Non-pigmented ciliary epithelial cell (primary cell): ENCODE measurements at places on chromosomes 2 and 18.

GRCh38 chr2:105337122-105338019, at the start of gene C2orf49:
Gene C2orf49, plus strand, starts transcription at chr2:105337540. Its CDS starts 48 bp downstream, at chr2:105337588.
- no peak for DNase-seq

DNA sequence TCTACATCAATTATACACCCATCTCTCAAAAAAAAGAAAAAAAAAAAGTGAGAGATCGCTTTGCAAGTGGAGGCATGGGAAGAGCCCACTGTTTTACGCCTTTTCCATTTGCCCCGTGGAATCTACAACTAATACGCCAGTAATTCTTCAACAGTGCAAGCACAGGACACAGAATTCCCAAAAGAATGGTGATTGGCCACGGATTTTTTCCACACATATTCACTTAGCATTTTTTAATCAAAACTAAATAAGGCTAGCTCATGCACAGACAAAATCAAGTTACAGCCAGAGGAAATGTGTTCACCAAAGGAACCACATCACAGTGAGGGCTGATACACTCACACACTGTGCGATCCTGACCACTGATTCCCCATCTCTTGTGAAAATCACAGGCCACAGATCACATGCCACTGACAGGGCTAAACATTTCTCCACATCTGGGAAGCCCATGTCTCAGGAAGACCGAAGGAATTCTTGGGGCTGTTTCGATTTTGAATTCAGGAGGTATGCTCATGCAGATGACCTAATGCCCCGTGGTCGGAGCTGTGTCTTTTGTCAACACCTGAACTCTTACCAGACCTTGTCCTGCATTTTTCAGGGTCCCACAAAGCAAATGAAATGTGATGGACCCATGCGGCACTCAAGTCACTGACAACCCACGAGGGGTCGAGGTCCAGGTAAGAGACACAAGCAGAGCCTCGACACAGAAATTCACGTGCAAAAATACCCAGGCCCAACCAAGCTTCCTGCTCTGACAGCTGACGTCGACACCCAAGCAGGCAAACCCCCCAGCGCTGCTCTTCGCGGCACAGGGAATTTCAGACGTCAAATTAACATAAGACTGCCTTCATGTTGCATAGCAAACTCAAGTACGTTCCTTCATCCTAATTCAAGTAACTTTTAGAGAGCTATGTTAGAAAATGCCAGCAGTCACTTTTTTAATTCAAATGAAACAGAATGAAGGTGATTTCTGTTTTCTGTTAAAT, 69.6 kb downstream of the ZNF516 start:
- DNase-seq, result no peak

DNA sequence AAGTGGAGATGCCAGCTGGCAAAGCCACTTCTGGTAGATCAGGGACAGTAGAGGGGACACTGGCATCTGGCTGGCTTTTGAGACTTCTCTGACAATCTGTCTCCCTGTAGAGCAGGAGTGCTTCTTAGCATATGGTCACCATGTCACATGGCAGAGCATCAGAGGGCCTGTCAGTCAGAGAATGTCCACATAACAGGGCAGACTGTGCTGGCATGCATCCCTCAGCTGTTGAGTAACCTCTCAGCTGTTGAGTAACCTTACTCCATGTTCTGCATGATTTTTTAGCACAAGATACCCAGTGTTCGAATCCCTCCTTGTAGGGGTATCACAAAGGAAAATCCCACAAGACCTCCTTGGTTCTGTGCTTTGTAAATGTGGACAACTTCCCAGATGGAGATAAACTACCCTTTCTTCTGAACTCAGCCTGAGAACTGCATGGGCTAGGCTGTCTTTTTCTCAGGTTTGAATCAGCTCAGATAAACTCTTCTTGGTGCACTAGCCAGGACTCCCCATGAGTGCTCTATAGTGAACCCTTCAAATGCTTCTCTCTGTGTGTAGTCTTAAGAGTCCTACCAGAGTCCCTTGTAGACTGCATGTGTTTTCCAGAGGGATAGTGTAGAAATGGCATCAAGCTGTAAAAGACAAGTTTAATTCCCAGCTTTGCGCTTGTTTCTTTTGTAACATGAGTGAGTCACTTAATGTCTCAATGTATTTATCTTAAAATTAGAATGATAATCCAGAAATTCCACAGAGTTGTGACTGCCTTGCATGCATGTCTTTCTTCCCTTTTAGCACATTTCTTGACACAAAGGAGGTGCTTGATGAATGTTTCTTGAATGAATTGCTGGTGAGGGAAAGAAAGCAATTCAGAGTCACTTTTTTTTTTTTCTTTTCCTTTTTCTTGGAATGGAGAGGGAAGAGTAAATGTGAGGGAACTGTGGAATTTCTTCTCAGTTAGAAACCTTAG, 442.3 kb upstream of the HNMT start:
- DNase-seq, result no peak

- no peak for DNase-seq
These were observed 78.9 kb upstream of the NT5C1B start for GRCh38 chr2:18668221-18668620.

DNA sequence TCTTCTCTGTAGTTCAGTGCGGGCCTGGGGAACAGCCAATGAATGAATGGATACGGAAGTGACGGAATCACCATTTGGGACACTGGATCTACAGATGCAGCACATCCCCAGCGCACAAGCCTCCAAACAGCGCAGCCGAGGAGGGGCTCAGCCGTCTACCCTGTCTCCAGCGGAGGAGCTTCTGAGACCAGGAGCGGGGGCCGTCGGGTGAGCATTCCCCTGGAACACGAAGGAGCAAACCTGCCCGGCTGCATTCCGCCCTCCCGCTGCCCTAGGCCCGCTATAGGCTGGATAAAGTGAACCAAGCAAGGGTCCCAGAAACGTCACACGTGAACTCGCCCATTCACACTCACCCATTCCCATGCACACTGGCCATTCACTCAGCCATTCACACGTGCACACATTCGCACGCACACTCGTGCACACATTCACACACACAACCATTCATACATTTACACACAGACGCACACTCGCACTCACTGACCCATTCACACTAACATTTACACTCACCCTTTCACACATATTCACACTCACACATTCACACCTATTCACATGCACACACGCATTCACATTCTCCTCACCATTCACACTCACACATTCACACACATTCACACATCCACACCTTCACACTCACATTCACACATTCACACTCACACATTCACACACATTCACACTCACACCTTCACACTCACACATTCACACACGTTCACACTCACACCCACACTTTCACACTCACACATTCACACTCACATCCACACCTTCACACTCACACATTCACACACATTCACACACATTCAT, 63.4 kb downstream of the BIN1 start:
- no peak for DNase-seq

DNA sequence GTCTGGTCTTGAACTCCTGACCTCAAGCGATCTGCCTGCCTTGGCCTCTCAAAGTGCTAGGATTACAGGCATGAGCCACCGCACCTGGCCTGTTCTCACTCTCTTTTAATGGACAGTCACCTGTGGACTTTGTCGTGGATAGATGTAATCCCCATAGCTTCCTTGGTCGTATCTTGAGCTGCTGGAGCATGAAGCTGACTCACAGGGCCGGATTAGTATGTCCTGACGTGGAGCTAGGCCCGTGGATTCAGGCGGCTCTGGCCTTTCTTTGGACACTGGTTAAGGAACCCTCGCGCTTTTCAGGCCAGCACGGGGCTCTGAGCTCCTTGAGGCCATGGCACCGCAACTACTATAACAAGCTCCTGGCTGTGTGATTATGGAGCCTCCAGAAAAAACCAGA, 27.5 kb upstream of the GBX2 start:
- DNase-seq, result no peak

GRCh38 chr2:51490576-51491234, 458.8 kb upstream of the NRXN1 start:
- DNase-seq, result peak; percentile 1
